ENCODE measurements at places on chromosomes 1 and 21.
A peak's percentile ranks its signal among the peaks of the same experiment; 100 is the strongest.

DNA sequence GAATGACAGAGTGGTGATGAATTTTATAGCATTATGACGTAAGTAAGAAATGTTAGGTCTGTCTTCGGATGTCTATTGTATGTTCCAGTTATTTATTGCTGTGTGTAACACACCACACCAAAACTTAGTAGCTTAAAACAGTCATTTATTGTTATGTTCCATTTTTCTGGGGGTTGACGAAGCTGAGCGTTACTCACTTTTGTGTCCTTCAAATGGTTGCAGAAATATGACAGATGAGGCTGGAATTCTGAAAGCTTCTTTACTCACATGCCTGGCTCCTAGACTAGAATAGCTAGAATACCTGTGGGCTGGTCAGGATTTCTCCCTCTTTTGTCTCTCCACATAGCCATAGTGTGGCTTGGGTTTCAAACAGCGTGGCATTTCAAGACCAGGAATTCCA lies 62.1 kb upstream of the S1PR1 start:
- DNase-seq: no peak

GRCh38 chr1:154466921-154467417 lies 35.0 kb upstream of the TDRD10 start:
- no peak for DNase-seq

DNA sequence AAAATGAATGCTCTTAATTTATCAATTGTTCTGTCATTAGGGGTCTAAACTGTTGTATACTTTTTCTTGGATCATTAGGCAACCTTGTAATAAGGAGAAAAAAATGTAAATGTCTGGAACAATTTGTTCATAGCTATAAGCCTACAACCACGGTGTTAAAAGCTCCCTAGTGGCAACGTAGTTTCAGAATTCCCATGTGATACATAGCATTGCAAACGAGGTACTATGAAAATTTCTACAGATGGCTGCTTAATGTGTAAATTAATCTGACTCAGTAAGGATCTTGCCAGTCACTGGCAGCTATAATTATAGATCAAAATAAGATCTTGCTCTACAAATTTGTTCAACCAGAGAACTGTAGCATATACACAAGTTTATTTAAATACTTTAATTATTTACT lies 304.1 kb upstream of the ADGRL4 start:
- DNase-seq: no peak

GRCh38 chr1:241166625-241167024 lies 190.4 kb downstream of the RGS7 start:
- no peak for DNase-seq

- DNase-seq: peak; percentile 64
Observed at GRCh38 chr1:9886092-9886742, 23.9 kb downstream of the CTNNBIP1 start.

DNA sequence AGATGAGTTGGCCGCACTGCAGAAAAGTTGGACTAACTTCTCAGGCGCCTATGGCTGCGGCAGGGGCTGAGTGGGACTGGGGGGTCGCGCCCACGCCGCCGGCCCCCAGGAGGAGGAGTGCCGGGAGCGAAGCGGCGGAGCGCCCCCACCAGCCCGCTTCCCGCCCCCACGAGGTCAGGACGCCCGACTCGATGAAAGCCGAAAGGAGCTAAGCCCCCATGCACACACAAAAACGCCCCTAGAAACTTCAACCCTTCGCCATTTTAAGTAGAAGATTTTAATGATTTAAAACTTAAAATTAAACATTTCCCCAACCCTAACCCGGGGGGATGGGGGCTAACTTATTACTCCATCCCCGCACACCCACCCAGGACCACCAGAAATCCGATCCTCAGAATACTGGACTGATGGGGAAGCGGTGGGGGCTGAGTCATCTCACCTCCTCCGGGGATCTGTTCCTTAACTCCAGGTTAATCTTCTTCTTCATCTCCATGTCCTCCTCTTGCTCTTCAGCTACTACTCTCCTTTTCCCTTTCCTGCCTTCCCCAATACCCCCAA lies 539 bp downstream of the ANP32E start:
- DNase-seq: no peak

DNA sequence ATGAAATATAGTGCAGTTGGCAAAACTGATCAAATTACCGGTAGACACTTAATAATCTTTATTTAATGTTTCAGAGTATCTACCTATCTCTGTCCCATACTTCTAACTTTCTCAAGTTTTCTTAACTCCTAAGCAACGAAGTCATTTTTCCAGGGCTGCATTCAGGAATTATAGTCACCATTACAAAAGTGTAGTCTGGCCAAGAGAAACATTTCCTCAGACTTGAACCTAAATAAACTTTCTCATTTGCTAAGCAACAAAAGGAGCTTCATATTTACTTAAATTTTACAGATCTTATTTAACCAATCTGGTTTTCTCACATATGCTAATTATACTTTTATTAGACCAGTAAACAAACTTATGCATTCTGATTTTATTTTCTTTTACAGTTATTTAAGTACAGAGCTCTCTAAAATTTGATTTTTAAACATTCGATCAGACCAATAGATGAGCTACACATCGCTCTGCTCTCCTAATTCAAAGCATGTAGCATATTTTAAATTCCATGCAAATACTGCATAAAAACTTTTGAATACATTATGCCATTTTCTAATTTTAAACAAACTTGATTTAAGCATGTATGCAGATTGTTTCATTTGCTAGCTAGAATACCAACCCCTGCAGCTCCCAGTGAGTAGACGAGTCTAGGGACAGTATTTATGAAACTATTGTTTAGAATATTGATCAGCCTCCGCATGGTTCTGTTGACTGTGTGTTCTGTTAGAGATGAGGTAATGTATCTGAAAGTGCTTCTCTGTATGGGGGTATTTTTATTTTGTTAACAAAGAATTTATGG lies 201.4 kb downstream of the CHRM3 start:
- DNase-seq: no peak

GRCh38 chr1:9281071-9281827 lies 11.4 kb upstream of the SPSB1 start:
- no peak for DNase-seq

GRCh38 chr1:19661721-19662228 lies 2.9 kb upstream of the HTR6 start:
- DNase-seq: no peak

DNA sequence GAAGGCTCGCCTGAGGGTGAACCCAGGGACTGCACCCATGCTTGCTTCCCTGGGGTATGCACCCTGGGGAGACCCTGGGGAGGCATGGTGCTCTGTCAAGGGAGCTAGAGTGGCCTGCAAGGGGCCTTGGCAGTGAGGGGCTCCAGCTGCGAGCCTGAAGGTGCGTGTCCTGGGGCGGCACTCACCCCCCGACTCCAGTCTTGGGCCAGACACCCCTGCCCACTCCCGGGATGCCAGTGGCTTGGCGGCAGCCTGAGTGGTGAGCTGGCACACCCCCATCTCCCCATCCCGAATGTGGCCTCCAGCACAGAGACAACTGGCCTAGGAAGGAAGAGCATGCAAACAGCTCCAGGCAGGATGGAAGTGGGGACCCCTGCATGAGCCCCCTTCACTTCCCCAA lies 2.6 kb downstream of the SUMO3 start:
- DNase-seq: no peak

- no peak for DNase-seq
Observed at GRCh38 chr1:36760081-36760480, 274.2 kb downstream of the GRIK3 start.

- no peak for DNase-seq
Observed at GRCh38 chr1:55716151-55716550, 501.0 kb upstream of the USP24 start.

DNA sequence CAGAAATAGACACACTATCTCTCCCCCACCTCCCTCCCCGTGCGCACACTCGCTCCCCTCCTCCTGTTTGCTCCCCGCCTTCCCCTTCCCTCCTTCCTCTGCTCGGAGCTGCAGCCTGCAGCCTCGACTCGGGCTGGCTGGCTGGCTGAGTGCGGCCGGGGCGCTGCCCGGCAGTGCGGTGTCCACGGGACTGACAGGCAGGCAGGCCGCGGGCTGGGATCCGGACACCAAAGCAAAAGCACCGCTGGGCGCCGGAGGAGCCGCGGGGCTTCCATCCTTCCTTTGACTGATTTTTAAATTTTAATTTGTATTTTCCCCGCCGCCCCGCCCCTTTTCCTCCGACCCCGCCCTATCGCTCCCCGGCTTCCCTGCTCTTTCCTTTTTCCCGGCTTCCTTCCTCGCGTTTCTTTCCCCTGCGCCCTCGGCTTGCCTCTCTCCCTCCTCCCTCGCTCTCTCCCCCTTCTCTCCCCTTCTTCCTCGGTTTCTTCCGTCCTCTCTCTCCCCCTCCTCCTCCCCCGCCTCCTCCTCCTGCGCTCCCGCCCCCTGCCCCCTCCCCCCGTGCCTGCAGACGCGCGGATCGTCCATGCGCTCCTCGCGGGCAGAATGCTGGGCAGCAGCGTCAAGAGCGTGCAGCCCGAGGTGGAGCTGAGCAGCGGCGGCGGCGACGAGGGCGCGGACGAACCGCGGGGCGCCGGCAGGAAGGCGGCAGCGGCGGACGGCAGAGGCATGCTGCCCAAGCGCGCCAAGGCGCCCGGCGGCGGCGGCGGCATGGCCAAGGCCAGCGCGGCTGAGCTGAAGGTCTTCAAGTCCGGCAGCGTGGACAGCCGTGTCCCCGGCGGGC lies 109.4 kb downstream of the NAV1 start:
- DNase-seq: peak; percentile 81

DNA sequence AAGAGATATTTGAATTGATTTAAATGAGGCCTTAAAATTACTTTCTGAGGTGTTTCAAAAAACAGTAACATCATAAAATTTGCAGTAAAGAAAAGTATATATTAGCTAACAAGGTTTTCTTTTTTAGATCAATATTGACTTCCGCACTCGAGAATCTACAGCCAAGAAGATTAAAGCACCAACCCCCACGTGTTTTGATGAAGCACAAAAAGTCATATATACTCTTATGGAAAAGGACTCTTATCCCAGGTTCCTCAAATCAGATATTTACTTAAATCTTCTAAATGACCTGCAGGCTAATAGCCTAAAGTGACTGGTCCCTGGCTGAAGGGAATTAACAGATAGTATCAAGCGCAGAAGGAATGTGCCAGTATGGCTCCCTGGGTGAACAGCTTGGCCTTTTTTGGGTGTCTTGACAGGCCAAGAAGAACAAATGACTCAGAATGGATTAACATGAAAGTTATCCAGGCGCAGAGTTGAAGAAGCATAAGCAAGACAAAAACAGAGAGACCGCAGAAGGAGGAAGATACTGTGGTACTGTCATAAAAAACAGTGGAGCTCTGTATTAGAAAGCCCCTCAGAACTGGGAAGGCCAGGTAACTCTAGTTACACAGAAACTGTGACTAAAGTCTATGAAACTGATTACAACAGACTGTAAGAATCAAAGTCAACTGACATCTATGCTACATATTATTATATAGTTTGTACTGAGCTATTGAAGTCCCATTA lies 3.6 kb downstream of the RGS1 start:
- no peak for DNase-seq

DNA sequence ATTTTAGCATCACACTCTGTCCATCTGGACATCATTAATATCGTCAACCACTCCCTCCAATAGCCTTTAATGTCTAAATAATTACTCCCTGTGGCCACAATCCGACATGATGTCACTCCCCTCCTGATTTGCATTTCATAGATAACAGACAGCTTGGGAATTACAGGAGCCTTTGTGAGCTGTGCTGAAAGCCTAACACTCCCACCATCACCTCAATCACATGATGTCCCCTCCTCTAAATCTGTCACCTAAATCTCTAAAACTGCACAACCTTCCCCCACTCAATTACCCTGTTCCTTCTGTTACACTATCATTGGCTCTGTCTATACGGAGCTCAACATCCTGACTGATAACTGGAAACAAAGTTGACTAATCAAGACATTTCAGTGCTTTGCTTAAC lies 14.3 kb downstream of the NHLH2 start:
- DNase-seq: no peak

DNA sequence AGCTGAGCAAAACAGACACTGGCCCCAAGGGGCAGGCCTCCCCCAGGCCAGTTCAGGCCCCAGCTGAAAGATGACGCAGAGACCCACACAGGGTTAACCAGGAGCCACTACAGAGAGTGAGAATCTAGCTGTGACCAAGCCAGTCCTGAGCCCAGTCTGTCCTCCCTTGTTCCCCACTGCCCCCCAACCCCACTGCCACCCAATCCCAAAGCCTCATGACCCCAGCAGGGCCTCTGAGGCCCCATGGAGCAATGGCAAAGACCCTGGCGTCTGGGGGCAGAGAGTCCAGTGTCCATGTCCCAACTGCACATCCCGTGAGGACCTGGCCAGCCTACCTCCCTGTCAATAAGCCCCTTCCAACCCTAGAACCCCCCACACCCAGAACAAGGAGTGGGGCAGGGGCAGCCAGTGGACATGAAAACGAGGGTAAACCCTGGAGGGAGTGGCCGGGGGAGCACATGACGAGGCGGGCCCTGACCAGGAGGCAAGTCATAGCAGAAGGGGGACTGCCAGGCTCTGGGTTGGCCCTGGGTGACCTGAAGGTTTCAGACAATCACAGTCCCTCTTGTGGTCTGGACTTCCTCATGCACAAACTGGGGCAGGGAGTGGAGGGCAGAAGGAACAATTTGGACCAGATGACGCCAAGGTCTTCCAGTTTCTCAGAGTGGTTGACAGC lies 100.5 kb downstream of the GLIS1 start:
- DNase-seq: no peak

- no peak for DNase-seq
Observed at GRCh38 chr21:41037936-41038335, 130.0 kb upstream of the BACE2 start.

DNA sequence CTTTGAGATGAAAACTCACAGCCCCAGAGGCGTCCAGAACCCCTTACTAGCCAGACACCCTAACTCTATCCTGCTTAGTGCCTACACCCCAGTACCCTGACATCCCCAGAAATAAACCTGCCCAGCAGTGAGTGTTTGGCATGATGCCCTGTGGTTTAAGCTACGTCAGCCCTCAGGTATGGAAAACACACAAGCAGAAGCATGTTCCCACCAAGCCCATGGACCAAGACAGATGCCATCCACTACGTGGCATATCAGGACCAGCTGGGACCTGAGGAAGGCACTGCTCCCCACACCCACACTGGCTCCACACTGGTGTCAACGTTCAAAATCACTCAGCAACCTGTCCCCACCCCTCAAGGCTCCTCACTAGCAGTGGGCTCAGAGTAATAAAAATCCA lies 116.4 kb downstream of the SYT2 start:
- no peak for DNase-seq

DNA sequence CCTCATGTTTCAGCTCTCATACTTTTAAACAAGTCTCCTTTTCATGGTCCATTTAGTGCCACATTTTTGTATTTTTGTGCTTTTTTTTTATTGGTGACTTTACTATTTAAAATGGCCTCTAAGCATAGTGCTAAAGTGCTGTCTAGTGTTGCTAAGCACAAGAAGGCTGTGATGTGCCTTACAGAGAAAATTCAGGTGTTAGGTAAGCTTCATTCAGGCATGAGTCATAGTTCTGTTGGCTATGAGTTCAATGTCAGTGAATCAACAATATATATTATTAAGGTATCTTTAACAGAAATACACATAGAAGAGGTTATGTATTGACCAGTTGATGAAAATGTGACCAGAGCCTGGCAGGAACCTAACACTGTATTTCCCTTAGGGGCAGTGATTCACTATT lies 12.8 kb upstream of the FUBP1 start:
- DNase-seq: no peak
